Esophagus squamous epithelium (tissue), 5 donors: ENCODE measurements at places on chromosomes 5 and 9.

DNA sequence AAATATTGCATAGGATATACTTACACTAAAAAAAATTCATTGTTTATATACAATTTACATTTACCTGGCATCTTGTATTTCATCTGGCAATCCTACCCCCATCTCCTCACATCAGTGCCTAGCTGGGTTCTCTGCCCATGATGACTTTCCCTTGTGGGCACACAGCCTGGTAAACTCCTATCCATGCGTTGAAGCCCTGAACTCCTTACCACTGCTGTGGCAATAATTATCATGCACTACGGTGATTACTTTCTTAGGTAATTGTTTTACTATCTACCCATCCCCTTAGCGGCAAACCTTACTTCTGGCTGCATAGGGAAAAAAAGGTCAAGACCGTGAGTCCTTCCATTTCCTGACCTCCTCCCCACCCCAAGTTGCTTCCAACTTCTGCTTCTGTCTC lies 63.6 kb upstream of the DAB2IP start:
- no peak for DNase-seq

DNA sequence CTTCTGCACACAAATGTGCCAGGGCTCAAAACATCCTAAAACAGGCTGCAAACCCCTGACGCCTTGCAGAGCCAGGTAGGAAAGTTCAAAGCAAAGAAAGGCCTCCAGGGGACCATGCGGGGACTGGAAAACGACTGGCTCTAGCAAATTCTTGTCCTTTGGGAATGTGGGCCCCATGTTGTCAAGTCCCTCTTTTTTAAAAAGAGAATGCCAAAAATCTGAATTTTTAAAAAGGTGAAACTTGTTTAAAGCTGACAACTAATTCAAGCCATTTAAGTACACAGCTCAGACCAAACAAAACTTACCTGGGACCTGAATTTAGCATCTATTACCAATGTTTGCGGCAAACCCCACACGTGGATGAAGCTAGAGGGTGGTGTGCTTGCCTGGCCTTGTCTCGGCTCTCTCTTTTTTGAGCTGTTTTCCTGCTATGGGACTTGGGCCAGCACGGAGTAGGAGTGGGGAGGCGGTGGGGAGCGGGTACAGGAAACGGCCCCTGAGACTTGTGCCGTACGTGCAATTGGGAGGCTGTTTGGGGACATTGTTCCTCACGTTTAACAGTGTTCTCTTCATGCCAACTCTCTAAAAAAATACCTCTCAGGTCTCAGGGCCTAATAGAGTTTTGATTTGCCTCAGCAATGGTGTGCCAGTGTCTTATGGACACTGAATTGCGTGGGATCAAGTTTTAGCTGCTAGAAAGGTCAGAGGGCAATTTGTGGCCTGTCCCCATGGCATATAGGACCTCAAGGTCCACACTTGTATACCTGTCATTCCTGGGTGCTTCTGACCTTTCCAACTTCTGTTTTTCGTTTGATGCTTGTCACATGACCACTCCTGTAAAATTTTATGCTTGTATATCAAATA lies 15.1 kb upstream of the PHF19 start:
- DNase-seq = no peak

- no peak for DNase-seq
Observed at GRCh38 chr9:133932181-133932580, 59.9 kb downstream of the VAV2 start.

DNA sequence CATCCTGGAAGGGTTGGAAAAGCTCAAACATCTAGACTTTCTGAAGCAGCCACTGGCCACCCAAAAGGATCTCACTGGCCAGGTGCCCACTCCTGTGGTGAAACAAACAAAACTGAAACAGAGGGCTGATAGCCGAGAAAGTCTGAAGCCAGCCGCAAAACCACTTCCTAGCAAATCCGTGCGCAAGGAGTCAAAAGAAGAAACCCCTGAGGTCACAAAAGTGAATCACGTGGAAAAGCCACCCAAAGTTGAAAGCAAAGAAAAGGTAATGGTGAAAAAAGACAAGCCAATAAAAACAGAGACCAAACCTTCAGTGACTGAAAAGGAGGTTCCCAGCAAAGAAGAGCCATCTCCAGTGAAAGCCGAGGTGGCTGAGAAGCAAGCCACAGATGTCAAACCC lies 87.6 kb downstream of the MAP1B start:
- no peak for DNase-seq
